GM12865 (cell line): ENCODE measurements at places on chromosomes 16 and 17.
A peak's percentile ranks its signal among the peaks of the same experiment; 100 is the strongest.

DNA sequence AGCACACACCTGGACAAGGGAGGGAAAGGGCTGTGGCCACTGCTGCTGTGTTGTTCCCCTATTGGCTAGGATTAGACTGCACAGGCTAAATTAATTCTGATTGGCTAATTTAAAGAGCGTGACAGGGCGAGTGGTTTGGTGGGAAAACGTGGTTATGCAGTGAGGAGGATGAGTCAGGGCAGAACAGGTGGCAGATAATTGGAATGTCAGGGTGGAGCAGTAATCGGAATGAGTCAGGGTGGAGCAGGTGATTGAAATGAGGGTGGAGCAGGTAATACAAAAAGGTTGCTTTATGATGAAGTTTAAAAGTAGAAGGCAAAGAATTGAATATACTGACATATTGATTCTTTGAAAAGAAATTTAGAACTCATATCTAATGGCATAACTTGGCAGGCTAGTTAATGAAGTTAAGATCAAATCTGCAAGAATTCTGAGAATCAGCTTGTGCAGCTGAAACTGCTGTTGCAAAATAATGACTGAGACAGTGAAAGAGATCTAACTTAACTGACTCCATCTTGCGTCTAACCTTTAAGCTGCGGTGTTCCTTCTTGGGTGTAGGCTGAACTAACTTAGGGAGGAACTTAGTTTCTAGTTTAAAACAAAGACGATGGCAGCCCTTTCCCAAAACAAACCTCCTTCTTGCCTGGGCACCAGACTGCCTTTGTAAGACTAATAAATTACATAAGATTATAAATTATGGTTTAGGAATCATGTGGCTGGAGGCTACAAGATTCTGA is 174.3 kb downstream of the UTP18 start:
- no peak for DNase-seq

GRCh38 chr16:72975809-72976437 is 72.0 kb downstream of the ZFHX3 start:
- DNase-seq = no peak

DNA sequence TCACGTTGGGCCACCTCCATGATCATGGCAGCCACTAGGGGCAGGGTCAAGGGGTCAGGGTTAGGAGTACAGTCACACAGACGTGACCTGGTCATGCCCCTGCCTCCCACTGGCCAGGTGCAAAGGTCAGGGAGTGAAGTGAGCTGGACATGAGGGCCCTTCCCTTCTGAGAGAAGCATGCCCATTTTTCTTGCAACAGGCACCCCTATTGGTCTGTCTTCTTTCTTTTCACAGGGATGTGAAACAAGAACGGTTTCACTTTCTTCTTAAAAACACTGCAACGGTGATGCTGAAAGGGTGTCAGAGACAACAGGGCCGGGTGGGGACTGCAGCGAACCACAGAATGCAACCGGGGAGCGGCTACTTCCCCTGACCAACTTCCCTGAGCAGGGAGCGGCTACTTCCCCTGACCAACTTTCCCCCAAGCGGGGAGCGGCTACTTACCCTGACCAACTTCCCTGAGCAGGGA is 52.1 kb upstream of the DOC2B start:
- DNase-seq = peak; percentile 58

DNA sequence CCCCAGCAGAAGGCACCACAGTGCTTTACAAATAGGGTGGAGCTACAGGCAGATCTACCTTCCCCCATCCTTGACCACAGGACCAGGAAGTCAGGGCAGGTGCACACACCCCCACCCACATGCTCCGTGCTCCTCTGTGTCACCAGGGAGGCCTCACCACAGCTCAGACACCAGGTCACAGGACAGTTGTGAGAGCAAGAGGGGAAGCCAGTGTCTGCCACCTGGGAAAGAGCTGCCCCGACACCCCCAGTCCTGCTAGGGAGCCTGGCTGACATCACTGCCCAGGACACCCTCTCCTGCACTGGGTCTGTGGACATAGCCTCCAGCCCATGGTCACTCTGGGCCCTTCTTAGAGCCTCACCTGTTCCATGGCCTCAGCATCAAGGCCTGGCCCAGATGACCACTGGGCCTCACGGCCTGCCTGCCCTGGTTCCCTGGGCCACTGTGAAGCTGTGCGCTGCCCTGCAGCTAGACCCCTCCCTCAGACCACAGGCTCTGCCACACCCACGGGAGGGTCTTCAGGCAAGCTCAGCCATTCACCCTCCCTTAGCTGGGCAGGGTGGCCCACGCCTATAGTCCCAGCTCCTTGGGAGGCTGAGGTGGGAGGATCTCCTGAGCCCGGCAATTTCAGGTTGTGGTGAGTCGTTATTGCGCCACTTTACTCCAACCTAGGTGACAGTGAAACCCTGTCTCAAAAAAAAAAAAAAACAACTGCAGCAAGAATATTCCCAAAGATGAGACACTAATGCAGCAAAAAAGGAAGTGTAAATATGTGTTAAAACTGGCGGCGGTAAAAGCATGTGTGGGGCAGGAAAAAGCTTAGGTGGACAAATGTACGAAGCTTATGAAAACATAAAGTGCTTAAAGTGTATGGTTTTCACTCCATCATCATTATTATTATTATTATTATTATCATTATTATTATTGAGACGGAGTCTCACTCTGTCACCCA is 14.2 kb downstream of the POLR3K start:
- peak; percentile 81 for DNase-seq

DNA sequence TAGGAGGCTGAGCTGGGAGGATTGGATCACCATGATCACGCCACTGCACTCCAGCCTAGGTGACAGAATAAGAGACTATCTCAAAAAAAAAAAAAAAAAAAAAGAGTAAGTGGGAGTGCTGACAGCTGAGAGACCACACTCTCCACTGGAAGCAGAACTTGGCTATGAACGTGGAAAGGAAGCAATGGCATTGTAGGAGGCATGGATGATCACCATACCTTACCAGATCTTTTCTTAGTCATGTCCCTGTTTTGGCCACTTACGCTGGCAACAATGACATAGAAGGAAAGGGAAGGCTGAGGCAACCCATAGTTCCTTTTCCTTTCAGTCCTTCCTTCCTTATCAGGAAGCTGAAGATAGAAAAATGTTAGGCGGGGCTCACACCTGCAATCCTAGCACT is 3.7 kb upstream of the ATP1B2 start:
- DNase-seq = no peak

- no peak for DNase-seq
Measured at GRCh38 chr16:89827383-89828198, 684 bp upstream of the SPIRE2 start.

DNA sequence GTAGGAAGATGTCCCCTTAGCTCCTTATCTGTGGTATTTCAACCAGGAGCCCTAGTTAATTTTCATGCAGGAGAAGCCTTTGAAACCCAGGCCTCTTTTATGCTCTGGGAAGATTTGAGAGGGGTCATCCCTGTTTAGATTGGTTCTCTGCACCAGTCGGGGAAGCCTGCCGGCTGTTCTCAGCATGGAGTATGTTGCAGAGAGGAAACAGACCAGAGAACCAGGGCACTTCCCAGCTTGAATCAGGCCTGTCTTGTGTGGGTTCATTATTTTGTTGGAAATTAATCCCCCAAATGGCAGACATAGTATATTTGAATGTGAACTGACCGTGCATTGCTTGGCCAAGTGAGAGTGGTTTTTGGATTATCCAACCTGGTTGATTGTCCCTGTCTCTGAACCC is 1082.1 kb upstream of the RBFOX1 start:
- DNase-seq = no peak

- DNase-seq = peak; percentile 88
Measured at GRCh38 chr17:29613352-29613837, 9.3 kb downstream of the CORO6 start.

DNA sequence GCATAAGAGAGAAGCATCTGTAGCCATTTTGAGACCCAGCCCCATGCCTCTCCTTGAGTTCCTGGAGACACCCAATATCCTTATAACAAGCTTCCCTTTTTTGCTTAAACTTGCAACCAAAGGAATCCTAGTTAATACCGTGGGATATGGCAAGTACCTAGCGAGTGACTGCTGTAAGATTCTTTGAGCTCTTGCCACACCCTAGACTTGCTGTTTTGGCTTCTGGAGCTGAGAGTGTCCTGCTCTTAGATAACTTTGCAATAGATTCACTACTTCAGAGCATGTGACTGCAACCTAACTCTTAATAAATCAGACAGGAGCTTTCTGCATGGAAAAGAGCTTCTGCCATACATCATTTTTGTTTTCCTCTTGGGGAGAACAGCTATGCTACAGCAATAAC is 58.3 kb downstream of the AKAP1 start:
- no peak for DNase-seq

DNA sequence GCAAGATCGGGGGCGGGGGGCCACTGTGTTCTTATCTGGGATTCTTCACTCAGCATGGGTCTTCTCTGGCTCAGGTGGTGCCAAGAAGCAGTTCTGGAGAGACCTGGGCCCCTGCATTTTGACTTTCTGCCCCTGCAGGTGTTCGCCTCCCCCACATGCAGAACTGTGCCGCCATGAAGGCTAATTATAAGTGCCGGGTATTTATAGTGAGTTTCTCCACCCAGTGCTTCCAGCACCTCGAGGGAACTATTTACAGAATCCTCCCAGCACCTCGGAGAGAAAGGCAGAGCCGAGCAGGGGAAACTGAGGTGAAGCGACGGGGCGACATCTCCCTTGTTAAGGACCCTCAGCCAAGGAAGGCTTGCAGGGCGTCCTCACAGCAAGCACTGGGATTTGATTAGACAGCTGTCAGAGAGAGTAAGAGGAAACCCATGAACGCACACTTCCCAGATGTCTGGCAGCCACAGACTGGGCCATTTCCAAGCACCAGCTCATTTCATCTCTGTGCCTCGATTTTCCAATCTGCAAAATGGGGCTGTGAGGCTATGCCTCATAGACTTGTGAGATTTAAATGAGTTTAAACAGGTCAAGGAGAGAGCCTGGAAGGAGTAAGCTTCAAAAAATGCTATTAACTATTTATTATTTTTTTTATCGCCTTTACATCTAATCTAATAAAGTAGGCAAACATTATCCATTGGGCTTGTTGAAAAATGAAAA is 36.4 kb upstream of the GRIN2A start:
- DNase-seq = no peak

DNA sequence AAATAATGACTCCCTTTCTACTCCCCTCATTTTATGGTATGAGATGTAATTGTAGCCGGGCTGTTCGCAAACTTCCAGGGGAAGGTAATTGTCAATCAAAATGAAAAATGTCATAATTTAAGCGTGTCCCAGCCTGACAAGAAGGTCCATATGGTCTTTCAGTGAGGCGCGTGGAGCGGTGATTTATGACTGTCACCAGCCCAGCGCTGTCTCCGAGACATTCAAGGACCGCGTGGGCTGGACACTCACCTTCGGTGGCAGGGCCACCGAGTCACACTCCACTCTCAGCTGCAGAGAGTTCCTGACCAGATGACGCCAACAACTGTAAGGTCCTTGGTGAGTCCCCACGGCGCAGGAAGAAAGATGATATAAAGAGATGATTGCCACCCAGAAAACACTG is 157.7 kb upstream of the TNRC6C start:
- DNase-seq = no peak
